ENCODE measurements at places on chromosomes 7 and 10.
A peak's percentile ranks its signal among the peaks of the same experiment; 100 is the strongest.

DNA sequence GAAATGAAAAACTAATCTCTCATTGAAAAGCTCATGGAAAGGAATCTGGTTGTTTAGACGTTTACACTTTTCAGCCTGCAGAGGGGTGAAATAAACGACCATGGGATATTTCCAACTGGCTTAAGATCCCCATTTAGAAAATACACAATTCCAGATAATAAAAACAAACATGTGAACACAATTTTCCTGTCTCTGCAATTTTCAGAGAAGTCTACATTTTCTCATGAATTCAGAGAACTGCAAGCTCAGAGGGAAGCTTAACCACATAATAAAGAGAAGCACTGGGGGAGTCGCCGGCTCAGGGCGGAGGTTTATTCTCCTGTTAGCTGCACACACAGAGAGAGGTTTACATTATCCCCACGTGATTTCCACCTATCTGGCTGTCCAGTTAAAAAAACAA, 215.2 kb downstream of the FANK1 start:
- DNase-seq, result no peak
- H3K4me3 ChIP-seq, result no peak overlapping the region
- no peak overlapping the region for H3K27ac ChIP-seq
- peaks cover 27% of the 10 kb centered on the region for H3K4me1 ChIP-seq

DNA sequence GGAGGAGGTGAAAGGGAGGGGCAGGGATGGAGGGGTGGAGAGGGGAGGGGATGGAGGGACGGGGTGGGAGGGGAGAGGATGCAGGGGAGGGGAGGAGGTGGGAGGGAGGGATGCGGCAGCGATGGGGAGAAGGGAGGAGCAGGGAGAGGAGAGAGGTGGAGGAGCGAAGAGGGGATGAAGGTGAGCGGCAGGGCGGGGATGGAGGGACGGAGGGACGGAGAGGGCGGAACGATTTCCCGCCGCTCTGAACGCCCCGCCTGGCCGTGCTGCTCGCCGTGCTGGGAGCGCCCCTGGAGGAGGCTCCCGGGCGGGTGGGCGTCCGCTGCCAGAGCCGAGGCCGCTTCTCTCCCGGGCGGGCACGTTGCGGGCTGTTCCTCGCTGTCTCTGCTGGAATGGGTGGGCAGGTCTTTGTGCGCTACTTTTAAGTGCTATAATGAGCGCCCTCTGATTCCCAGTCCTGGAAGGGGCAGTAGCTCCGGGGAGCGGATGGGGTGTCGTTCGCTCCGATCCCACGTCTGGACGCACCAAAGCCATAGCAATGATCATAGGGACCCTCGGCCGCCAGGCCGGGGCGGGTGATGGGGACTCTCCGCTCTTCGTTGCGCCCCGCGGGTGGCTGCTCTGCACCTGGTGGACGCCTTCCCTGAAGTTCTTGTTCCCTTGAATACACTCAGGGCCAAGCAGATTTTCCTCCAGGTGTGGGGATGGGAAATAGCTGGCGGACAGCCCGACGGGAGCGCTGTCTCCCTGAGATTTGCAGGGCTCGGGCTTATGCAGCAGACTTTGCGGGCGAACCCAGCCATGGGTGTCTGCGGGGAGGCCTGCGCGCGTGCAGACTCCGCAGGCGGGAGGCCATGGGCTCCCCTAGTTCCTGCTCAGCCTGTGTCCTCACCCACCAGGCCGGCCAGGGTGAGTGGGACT, 81.1 kb upstream of the CPXM2 start:
- peak; percentile 83 for DNase-seq
- peak overlapping the region; percentile 80 for H3K4me3 ChIP-seq
- no peaks in the 10 kb centered on the region for H3K36me3 ChIP-seq
- peaks cover 29% of the 10 kb centered on the region for H3K27me3 ChIP-seq
- H3K27ac ChIP-seq, result no peak overlapping the region

- no peaks in the 10 kb centered on the region for H3K36me3 ChIP-seq
- no peak for DNase-seq
- H3K4me1 ChIP-seq, result no peaks in the 10 kb centered on the region
- no peak overlapping the region for H3K27ac ChIP-seq
- H3K4me3 ChIP-seq, result no peak overlapping the region
Observed at GRCh38 chr10:5858811-5859210, 30.9 kb downstream of the ANKRD16 start.

- no peaks in the 10 kb centered on the region for H3K27me3 ChIP-seq
- H3K4me3 ChIP-seq, result no peak overlapping the region
- H3K4me1 ChIP-seq, result no peaks in the 10 kb centered on the region
- H3K36me3 ChIP-seq, result no peaks in the 10 kb centered on the region
Observed at GRCh38 chr7:23096518-23097290, 8.9 kb upstream of the KLHL7 start.

- H3K4me3 ChIP-seq, result no peak overlapping the region
- DNase-seq, result no peak
- no peaks in the 10 kb centered on the region for H3K36me3 ChIP-seq
- H3K4me1 ChIP-seq, result no peaks in the 10 kb centered on the region
- no peak overlapping the region for H3K27ac ChIP-seq
Observed at GRCh38 chr10:119256030-119256429, 48.7 kb downstream of the GRK5 start.

DNA sequence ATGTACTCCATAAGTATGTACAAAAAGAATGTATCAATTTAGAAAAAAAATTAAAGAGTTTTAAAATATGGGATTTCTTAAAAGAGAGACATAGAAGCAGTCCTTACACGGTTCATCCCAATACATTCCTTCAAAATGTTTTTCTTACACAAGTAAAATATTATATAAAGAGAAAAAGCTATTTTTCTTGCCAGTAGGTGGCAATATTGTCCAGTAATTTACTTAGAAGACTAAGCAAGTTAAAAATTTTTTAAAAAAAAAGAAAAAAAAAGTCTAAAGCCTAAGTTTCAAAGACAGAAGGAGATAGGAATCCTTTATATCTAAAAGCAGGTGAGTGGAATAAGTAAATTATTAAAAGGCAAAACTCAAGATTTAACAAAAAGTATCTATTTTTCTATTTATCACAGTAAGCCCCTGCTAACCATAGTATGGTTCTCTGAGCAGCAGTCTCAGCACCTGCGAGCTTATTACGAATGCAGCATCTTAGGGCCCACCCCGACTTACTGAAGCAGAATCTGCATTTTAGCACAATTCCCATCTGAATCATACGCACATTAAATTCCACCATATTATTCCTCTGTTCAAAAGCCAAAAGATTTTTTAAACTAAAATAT, 240.6 kb downstream of the DGKI start:
- no peaks in the 10 kb centered on the region for H3K27me3 ChIP-seq
- H3K4me3 ChIP-seq, result no peak overlapping the region
- DNase-seq, result peak; percentile 74
- no peaks in the 10 kb centered on the region for H3K36me3 ChIP-seq
- H3K27ac ChIP-seq, result no peak overlapping the region
